ENCODE measurements at places on chromosomes 5 and 9.

DNA sequence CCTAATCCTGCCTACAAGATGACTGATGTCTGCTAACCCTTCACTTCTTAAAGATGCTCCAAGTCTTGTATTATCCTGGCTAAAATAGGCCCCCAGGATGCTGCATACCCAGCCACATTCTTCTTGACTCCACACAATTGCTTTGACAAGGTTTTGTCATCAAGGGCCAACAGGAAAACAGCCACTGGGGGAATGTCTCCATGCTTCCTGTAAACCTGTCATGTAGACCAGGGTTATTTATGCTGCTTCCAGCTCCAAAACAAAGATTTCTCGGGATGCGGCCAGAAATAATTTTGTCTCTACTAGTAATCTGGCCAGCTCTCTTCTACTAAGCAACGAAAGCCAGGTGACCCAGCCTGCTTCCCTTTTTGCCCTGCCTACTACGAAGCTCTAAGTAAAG lies 53.8 kb downstream of the SHB start:
- DNase-seq = no peak

DNA sequence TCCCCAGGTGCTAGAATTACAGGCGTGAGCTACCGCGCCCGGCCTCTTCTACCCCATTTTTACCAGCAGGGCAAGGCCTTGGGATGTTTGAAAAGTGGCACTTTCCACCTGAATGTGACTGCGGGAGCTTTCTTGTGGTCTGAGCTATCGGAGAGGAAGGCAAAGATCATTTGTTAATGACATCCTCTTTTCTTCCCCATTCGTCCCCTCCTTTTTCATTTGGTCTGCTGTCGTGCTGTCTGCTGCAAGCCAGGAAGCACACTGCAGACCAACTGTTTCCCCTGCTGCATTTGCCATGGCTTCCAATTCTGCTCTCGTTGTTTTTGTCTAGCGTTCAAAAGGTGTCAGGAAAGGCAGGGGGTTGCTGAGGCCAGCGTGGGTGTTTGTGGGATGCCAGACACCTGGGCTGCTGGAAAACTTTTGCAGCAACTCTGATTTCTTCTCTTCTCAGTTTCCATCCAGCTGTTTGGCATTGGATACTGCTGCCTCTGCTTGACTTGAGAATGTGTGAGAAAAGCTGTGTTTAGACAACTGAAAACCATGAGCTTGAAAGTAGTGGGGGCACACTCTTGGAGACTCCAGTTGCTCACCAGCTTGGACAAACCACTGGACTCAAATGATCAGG lies 196.4 kb upstream of the MSX2 start:
- DNase-seq = no peak

DNA sequence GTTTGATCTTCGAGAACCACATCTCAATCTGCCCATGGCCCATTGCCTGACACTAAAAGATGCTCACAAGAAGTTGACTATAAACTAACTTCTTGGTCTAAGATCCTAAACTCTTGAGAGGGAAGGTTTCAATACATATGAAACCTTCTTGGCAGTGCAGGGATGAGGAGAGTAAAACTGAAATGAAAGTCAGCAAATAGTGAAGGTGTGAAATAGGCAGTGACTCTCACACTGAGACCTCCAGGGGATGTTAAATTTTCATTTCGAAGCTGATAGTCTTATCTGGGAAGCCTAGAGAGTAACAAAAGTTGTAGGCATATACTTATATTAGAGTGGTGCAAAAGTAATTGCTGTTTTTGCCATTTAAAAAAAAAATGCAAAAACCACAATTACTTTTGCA lies 974 bp upstream of the CYSTM1 start:
- no peak for DNase-seq

DNA sequence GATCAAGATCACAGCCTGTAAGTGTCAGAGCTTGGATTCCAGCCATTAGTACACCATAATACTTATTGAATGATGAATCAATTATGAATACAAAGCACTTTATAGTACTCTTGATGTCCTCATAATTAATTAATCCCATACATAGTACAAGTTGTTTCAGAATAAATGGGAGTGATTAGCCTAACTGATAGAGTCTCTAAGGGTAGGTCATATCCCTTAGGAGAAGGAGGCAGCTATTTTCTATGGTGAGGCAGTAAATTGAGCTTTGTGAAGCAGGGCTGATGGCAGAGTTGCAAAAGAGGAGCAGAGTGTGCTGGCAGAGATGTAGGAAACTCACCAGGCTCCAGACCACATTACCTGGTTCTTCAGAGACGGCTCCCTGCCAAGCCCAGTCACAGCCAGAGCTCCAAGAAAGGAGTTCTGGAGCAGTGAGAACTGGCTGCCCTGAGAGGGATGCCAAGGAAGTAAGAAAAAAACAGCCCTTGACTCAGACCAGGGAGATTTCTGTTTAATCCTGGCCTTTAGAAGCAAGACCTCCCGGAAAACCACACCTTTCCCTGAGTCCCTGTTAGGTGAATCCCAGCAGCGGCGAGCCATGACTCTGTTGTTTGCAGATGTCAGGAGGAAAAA lies 112.9 kb downstream of the SH3TC2 start:
- DNase-seq = no peak

DNA sequence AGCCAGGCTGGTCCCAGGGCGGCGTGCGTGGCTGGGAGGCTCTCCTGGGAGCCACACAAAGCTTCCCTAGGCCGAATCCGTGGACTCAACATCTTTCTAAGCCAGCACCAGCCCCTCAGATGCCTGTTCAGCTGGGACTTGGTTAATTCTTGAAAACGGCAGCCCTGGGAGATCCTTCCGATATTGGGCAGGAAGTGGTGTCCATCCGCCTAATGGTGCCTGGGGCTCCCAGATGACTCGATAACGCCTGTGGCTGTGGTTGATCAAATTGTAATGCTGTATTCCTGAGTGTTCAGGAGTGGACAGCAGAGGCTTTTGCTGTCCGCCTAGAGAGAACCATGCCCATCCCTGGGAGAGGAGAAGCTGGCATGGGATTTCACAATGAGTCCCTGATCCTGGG lies 14.1 kb downstream of the KCNT1 start:
- DNase-seq = no peak

DNA sequence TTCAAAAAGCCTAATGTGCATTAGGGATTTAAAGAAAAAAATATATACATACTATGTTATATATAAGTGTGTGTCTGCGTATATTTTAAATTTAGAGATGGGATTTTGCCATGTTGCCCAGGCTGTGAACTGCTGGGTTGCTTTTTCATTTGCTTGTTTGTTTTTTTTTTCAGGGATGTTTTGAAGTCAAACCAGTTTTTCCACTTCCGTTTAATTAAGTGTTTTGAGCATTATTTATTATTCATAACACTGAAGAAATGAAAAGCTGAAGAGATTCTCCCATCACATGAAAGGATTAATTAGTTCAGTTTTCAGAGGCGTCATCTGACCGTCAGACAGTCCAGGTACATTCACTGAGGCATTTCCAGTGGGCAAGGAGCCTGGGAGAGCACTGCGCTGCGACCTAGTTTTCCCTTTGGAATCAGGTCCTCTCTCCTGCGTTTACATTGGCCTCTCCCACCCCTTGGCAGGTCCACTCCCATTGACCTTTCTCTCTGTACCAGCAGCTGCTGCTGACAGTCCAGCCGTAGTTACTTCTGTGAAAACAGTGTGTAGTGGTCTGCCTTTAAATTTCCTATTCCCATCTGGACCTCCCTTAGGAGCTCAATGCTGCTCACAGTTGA lies 26.0 kb downstream of the ARRDC3 start:
- DNase-seq = no peak

DNA sequence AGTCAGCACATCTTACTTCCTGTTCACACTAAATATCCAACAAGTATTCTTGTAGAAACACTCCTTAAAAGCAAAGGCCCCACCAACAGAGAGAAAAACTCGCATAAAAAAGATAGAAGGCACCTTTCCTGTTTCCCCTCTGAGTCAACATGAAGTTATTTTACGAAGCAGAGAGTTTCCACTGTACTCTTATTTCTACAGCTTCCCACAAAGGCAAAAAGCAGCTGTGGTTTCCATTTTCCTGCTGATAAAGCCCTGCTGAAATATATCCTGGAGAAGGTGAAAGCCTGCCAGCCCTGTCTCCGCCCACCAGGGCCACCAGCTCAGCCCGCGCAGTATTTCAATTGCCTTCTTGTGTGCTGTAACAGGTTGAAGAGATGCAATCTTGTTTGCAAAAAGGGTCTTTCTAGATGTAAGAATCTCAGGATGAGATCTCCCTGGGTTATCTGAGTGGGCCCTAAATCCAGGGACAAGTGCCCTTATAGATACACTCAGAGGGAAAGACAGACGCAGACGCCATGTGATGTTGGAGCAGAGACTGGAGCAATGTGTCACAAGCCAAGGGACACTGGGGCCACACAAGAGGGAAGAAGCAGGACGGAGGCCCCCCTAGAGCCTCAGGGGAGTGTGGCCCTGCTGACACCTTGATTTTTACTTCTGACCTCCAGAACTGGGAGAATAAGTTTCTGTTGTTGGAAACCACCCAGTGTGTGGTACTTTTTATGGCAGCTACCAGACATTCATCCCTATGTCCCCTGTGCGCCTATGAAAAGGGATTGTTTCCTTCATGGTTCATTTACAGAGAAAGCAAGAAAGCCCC lies 19.9 kb downstream of the SEMA4D start:
- no peak for DNase-seq

GRCh38 chr5:89724379-89725095 lies 685.0 kb downstream of the CETN3 start:
- DNase-seq = no peak
